ENCODE measurements at places on chromosomes 1 and 21.

DNA sequence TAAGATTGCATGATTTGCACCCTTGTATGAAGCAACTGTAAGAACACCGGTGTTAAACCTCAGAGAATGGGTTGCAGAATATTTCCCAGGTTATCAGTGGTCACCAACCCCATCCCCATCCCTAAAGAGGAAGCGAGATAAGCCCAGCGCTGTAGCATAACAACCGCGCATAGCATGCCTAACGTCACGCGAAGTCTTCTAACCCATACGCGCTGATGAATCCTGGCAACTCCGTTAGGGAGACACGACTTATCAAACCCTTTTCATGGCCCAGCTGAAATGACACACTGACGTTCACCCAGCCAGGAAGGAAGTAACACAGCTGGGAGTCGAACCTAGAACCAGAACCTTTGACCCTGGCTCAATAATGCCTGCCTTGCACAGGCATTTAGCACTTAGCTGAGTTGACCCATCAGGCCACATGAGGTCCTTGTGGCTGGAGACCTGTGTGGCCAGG, 24.2 kb downstream of the TMEM51 start:
- no peak for DNase-seq

DNA sequence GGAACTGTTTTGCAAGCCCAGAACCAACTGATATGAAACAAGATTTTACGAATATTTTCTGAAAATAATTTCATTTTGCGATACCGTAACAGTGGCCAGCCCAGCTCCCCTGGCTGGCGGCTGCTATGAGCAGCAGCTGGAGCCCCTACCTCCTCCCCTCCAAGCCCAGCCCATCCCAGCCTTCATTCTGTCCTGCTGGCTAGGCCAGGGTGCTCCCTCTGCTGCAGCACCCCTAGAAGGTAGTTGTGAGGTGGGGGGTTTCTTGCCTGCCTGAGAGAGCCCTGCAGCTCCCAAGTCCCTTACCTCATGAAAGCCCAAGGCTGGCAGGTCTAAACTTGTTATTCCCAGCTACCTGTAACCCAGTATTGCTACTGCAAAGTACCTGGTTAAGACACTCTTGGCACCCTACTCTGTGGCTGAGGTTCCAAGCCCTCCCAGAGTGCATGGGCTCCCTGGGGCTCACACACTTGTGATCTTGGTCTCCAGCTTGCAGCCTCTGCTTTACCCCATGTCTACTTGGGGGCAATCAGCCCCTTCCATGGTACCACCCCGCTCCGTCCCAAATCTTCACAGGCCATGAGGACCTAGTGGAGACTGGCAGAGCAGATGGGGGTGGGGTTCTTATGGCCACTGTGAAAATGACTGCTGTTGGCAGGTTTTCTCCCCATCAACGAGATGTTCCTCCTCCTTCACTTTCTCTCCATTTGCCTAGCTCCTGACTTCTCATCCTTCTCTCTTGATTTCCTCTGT, 239.8 kb downstream of the TRABD2B start:
- DNase-seq, result no peak

DNA sequence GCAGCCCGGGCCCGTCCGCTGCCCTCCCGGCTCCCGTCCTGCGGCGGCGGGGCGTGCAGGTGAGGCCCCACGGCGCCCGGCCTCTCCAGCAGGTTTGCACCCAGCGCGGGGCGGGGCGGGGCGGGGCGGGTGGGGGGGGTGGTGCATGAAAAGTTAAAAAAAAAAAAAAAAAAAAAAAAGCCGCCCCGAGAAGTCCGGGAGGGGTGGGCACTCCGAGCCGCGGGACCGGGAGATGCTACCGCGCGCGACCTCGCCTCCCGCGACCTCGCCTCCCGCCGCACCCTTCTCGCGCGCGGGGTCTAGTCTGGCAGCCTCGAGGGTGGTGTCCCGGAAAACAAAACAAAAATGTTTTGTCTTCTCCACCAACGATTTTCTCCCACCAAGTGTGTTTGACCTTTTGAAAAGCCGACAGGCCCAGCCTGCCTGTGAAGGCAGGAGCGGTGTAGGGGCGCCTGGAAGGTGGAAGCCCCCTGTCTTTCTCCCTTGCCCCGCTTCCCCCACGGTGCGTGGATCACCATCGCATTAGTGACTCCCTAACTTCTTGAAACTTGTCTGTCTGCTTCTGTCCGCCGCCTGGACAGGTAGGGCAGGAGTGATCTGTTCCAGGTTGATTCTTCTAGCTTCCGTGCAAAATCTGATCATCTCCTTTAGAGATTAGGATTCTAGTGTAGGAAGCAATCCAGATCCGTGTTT, 569 bp downstream of the RCAN3 start:
- DNase-seq, result no peak

- DNase-seq, result no peak
Observed at GRCh38 chr1:175830500-175830899, 87.1 kb upstream of the TNR start.

- DNase-seq, result no peak
Observed at GRCh38 chr1:111142356-111142975, 2.4 kb downstream of the CEPT1 start.

- peak; percentile 75 for DNase-seq
Observed at GRCh38 chr1:109112652-109113285, 1.1 kb upstream of the ELAPOR1 start.

DNA sequence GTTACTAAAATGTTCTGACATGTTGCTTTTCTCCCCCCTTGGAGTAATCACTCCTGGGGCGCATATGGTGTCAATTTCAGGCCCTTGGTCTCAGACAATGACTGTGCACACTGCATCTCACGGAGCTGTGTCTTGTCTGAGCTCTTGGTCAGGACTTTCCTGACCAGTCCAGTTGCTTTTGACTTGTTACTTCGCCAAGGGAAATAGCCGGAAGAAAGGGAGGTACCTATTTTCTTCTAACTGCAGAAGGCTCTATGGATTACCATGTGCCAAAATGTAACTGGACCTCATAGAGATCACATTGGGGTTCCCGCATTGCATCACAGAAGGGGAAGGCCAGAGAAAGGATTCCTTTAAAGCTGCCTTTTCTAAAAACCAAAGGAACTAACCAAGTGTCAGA, 68.6 kb downstream of the SPAG17 start:
- DNase-seq, result no peak

GRCh38 chr1:66932291-66932690, 7.5 kb downstream of the MIER1 start:
- DNase-seq, result no peak

DNA sequence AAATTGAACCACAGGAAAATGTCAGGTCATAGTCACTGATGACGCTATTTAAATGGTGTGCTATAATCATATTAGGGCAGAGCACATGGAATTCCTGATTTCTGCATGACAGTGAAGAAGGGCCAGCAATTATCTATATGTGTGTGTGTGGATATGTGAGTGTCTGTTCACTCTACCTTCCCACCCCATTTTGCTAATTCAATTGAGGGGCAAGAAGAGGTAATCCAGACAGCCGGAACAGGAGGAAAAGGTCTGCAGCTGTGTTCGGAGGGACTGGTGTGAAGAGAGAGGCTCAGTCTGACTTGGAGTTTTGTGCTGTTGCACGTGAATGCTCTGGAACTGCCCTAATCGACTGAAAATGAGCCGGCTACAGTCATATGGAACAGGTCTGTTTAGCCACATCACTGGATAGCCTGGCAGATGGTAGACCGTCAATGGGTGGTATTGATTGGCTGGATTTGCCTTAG, 5.1 kb upstream of the ELAVL4 start:
- no peak for DNase-seq

DNA sequence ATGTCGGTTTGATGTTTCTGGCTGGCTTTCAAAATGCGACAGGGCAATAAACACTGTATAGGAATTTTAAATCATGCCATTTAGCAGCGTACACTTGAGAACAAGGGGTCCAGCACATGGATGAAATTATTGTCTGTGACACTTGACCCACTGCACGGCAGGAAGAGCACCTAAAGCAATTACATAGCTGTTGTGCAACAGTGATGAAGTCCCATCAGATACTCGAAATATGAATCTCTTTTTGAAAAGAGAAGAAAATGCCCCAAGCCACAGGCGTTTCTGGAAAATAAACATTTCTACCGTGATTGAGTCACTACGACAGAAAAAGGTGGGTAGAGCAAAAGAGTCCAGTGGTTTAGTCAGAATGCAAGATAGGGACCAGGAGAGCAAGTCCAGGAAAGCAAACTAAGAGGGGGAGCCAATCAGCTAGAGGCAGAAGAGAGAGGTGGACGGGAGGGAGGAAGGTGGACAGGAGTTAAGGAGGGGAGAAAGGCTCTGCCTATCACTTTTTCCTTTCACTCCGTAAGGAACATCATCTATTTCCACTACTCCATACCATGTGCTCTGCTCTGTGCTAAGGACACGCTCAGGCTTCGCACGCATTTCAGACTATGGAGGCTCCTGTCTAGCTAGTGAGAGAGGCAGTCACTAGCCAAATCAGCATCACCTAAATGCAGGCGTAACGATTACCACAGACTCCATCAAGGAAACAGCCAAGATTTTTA, 6.4 kb downstream of the DSCAM start:
- no peak for DNase-seq

DNA sequence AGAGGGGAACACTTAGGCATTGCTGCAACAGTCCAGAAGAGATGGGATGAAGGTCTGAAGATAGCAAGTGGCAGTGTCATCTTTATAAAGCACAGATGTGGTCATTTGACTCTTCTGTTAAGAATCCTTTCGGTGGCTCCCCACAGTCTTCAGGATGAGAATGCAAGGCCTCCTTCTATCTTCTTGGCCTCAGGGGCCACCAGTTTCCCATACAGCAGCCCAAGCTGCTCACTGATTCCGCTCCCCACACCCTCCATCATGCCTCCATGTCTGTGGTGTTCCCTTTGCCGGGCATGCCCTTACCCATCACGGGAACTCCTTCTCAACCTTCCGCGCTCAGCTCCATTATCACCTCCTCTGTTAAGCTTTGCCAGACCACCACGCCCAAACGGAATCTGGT, 16.1 kb upstream of the MFSD2A start:
- DNase-seq, result no peak

DNA sequence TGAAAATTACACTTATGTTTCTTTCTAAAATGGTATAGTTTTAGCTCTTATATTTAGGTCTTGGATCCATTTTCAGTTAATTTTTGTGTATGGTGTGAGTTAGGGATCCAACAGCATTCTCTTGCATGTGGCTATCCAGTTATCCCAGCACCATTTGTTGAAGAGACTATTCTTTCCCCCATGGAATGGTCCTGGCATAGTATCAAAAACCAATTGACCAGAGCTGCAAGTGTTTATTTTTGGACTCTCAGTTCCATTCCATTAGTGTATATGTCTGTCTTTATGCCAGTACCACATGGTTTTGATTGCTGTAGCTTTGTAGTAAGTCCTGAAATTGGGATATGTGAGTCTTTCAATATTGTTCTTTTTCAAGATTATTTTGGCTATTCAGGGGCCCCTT, 14.3 kb downstream of the TTLL10 start:
- no peak for DNase-seq

DNA sequence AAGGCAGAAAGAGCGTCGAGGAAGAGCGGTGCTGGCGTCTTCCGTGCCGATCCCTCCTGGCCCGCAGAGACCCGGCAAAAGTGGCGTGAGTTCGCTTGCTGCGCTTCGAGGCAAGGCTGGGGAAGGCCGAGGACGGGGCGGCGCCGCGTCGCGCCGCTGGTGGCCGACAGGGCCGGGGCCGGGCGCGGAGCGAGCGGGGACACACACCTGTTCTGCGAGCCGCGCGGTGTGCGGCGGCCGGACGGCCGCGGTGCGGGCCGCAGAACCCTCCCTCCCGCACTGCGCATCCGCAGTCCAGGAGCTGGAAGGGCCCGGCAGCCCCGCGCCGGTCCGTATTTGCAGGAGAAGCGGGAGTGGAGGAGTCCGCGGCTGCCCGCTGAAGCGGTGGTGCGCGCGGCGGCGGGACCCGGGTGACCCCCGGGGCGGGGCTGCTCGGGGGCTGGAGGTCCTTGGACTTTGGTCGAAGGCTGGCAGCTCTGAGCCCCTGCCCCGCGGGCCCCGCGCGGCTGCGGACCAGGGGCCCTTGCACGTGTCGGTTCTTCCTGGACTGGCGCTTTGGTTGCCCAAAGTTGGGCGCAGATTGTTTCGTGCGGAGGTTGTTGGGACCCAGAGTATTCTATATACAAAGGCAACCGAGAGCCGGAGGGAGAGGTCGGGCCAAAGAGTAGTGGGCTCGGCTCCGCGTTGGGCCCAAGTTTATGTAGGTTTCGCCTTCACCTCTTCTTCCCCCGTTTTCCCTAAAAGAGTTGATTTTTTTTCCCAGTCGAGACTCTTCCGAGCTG, 2.6 kb downstream of the RNF220 start:
- no peak for DNase-seq

GRCh38 chr1:6578624-6579373, 995 bp upstream of the ZBTB48 start:
- DNase-seq, result no peak

- DNase-seq, result no peak
Observed at GRCh38 chr1:32150847-32151246, 28.6 kb upstream of the TXLNA start.

- DNase-seq, result no peak
Observed at GRCh38 chr1:49013079-49013478, 236.4 kb upstream of the BEND5 start.

- no peak for DNase-seq
Observed at GRCh38 chr1:212514056-212514614, 81.4 kb downstream of the NENF start.

- DNase-seq, result no peak
Observed at GRCh38 chr1:119947468-119947867, 51.2 kb upstream of the ADAM30 start.

GRCh38 chr1:216535059-216535458, 111.8 kb upstream of the USH2A start:
- no peak for DNase-seq

DNA sequence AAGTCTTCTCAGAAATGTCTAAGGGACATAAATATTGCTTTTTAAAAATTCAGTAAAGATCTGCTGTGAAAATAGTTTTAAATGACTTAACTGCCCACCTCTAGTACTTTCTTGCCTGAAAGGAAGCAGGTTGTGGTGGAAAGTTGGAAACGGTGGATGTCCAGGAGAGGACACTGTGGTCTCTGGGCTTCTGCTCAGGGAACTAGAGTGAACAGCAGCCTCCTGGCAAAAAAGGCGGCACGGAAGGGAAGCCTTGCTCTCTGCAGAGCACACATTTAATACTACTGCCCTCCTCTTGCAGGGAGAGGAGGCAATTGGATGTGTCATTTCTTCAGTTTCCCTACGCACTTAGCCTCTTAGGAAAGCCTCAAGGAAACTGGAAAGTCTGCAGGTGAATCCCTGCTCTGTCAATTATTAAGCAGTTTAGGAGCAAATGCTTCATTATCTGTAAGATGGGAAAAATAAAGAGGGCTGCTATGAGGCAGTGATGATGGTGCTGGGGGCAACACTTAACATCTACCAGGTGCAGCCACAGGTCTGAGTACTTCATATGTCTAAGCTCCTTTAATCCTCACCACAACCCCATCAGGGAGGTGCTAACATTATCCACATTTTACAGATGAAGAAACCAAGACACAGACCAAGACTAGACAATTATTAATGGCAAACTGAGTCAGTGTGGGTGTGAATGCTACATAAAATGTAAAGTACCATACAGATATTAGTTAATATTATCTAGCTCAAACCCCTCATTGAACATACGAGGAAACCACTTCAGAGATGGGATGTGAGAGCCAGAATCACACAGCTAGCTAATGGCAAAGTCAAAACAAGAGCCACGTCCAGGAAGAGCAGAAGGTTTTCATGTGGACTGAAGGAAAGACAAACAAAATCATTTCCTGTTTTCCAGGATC, 108.9 kb upstream of the ADAR start:
- DNase-seq, result no peak

GRCh38 chr1:155979597-155980343, 1.4 kb upstream of the ARHGEF2 start:
- DNase-seq, result no peak

Data from stimulated activated CD4-positive, alpha-beta T cell treated with anti-CD3 and anti-CD28 coated beads, Interleukin-1b, Interleukin-23, amount 100 ng/mL, for 1 hour (primary cell).